ENCODE measurements at places on chromosomes 3 and 15. TPM values are rescaled to one million over a fixed set of nuclear protein-coding genes. Genes with fewer than 3 reads are reported as not detected.

CIB1 gene
- 62.0 TPM for polyA plus RNA-seq

GRCh38 chr15:63480441-63480821 is 24.0 kb upstream of the USP3 start:
- DNase-seq: no peak

GRCh38 chr3:146469150-146470017 is at the start of gene PLSCR2:
PLSCR2 (minus strand) TSS chr3:146469561; CDS start chr3:146459904, 9,657 bp downstream.
- DNase-seq: peak; percentile 52

DNA sequence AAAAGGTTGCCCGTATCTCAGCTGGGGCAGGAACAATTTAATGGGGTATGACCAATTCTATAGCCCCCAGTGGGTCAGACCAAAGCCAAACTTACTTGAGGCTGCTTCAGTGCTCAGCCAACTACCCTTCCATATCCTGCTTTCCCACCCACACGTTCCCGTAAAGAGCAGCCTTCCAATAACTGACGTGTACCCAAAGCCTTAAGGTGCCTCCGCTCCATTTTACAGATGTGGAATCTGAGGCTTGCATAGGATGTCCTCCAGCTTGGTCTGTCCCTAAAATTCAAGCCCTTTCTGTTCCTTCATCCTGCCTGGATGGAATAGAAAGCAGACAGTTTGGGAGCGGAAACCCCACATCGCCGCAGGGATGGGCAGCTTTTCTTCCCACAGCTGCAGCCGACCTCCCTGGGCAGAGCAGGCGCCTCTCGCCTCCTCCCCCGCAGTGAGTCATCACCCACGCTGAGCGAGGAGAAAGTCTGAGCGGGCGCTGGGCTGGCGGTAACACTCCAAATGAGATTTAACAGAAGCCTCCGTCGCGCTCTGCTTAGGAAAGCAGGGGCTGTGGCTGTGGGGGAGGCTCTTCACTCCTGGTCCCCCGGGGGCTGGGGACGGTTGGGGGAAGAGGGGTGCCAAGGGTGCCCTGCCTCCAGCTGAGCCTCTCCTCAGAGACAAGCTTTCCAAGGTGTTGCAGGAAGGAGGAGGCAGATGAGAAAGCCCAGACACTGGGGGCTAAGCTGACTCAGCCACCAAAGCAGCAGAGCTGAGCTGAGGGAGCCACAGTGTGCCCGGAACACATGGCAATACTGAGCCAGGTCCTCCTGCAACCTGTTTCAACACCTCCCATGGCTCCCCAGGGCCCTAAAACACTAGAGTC is 57.8 kb upstream of the HRH1 start:
- peak; percentile 32 for DNase-seq

DNAJA4 gene
- polyA plus RNA-seq: 23.3 TPM

DNA sequence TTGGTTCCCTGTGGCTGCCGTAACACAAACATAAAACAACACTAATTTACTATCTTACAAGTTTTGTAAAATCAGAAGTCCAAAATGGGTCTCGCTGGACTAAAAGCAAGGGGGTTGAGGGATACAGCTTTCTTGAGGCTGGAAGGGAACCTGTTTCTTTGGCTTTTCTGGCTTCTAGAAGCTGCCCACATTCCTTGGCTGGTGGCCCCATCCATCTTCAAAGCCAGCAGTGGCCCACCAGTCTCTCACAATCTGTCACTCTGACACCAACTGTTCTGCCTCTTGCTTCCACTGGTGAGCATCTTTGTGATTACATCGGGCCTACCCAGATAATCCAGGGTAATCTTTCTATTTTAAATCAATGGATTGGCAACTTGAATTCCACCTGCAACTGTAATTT is 1.1 kb upstream of the ANPEP start:
- DNase-seq: no peak

SLC9C1 gene
- 0.80 TPM for polyA plus RNA-seq

DNA sequence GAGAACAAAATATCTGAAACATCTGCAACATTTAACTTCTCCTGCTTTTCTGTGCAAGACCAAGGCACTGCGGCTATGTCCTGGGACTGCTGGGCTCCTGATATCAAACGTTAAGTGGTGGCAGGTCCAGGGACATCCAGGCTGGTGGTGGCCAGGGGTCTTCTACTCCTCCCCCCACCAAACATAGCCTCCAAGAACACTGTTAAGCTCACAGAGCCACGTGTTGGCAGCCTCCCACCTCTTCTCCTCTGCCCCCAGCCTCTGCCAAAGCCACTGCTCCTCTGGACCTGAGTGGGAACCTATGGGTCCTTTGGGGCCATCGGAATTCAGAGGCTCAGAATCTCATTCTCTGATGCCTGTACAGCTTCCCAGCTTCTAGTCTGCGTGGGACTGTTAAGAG is 325.7 kb downstream of the ARRDC4 start:
- no peak for DNase-seq

Data from right renal cortex interstitium (tissue), 3 donors.